KBM-7 (cell line): ENCODE measurements at places on chromosomes 3 and 15.

- DNase-seq = no peak
Observed at GRCh38 chr3:105700575-105700974, 168.2 kb downstream of the CBLB start.

- no peak for DNase-seq
Observed at GRCh38 chr3:30945291-30945690, 50.8 kb upstream of the GADL1 start.

DNA sequence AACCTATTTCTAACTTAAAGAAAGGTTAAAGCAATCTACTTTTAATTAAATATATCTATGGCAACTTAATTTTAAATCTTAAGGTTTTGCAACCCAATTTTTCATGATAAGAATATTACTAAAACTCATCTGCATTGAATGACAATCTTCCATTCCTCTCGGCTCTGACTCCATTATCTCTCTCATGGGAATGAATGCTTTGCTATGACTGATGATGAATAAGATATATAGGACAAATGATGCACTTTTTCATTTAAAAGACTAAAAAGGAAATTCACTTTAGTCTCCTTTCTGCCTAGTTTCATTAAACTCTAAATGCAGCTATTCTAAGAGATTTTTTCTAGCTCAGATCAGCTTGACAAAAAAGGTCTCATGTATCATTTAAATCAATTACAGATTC is 68.7 kb downstream of the GBE1 start:
- DNase-seq = no peak

GRCh38 chr3:122055215-122055614 is at the start of gene CD86:
TSS of gene CD86 (plus strand) at chr3:122055362. CDS start at chr3:122055490, 128 bp downstream.
- DNase-seq = peak; percentile 90

- no peak for DNase-seq
Observed at GRCh38 chr3:171190668-171191067, 164.1 kb upstream of the SLC2A2 start.

GRCh38 chr3:61980041-61980440 is 393.3 kb downstream of the FEZF2 start:
- DNase-seq = no peak

- DNase-seq = no peak
Observed at GRCh38 chr15:63407612-63408011, 26.0 kb upstream of the CA12 start.

- no peak for DNase-seq
Observed at GRCh38 chr3:155512175-155512866, 218.8 kb upstream of the STRIT1 start.

DNA sequence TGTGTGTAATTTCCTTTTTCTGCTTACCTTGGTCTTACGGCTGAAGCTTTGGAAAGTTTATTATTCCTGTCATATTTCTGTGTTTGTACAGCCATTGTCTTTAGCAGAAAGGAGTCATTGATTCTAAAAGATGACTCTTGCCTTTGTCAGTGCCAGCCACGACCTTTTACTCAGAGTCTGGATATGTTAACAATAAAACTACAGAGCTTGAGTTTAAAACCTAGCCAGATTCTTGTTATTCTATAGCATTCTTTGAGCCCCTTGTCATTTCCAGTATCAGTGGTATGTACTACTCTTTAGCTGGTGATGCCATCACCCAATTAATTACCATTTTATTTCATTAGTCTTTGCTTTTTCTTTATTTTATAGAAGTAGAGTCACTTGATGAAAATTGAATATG is 142.4 kb downstream of the TCF12 start:
- no peak for DNase-seq

- DNase-seq = no peak
Observed at GRCh38 chr3:106229495-106230278, 360.9 kb upstream of the CBLB start.

GRCh38 chr15:22952796-22953579 is 27.2 kb downstream of the CYFIP1 start:
- no peak for DNase-seq

- DNase-seq = no peak
Observed at GRCh38 chr3:162643245-162643644, 1146.6 kb downstream of the OTOL1 start.

- no peak for DNase-seq
Observed at GRCh38 chr15:62588938-62589670, 424.0 kb upstream of the C2CD4B start.

DNA sequence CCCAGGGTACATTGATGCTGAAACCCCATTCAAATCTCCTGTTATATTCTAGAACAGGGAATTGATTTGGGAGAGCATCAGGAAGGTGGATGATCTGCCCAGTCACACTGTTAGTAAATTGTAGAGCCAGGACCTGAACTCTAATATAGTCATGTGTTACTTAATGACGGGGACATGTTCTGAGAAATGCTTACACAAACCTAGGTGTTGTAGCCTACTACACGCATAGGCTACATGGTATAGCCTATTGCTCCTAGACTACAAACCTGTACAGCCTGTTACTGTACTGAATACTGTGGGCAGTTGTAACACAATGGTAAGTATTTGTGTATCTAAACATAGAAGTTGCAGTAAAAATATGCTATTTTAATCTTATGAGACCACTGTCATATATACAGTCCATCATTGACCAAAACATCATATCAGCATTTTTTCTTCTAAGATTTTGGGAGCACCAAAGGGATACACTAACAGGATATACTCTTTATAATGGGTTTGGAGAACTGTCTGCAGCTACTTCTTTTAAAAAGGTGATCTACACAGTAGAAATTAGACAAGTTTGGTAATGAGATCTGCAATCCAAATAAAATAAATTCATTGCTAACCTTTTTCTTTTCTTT is 5.8 kb downstream of the B2M start:
- no peak for DNase-seq

DNA sequence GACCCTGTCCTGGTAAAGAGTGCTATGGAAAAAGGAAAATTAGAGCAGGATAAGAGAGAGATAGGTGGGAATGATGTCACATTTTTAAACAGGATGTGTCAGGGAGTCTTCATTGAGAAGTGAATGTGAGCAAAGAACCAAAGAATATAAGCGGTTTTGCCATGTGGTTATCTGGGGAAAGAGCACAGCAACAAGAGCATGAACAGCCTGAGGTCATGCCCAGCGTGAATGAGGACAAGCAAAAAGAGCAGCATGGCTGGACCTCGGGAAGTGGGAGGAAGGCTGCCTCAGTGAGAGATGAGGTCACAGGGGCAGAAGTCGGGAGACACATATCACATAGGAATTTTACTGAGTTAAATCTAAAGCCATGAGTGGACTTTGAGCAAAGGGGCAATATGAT is 82.8 kb upstream of the HES1 start:
- no peak for DNase-seq
